ENCODE measurements at places on chromosomes 2 and 18.

GRCh38 chr18:58348517-58348916 lies 280.4 kb downstream of the ALPK2 start:
- DNase-seq: no peak

DNA sequence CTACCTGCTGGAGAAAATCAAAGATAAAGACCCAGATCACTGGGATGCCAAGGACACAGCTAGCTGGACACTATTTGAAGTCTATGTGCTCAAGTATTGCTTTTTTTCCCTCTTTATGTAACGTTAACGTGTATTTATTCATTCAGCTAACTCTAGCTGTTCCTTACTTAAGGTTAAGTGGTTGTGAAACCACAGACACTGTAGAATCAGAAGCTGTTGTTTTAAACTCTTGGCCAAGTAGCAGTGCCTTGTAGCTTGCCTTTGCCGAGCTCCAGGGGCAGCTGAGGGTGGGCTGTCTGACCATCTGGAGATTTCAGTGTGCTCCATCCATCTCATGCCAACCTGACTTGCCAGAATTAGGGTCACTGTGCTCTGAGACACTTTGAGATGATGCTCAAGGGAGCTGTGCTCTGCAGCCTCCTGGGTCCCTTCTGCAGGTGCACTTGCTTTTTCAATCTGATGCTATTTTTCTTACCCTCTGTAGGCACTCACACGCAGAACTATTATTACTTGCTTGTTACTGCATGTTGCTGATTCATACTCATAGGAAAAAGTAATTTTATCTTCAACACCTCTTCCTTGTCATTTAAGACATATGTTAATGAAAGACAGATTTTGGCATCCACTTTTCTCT lies 116.2 kb downstream of the METTL8 start:
- no peak for DNase-seq

GRCh38 chr2:97728091-97728731 lies 14.8 kb downstream of the ZAP70 start:
- DNase-seq: peak; percentile 77

- DNase-seq: no peak
Observed at GRCh38 chr18:5738526-5738925, 156.8 kb downstream of the TMEM200C start.

DNA sequence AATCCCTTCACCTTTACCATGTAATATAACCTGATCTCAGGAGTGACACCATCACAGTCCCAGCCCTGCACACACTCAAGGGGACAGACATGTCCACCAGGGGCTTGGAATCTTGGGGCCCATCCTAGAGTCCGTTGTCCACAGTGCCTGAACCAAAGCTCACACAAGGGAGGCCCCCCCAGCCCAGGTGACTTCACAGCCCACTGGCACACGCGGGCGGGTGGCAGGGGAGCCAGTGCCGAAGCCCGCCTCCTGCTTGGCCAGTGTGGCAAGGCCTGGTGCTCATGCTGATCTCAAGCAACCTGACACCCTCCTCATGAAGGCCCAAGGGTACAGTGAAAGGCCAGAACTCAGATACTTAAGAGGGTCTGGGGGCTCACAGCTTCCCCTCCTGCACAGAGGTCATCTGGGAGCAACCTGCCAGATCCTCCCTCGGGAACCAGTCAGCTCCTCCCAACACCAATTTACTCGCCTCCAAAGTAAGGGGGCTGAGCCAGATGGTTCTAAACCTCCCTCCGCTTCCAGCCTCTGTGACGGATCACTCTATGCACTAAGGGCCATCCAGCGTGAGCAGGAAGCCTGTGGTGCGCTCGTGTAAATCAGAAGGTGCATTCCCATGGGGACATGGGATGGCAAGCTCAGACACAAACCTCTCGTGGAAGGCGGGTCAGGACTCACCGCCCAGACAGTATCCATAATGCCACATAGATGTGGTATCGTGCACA lies 3.2 kb upstream of the RAB17 start:
- DNase-seq: no peak

- no peak for DNase-seq
Observed at GRCh38 chr2:39492095-39492590, 55.1 kb upstream of the MAP4K3 start.

- DNase-seq: no peak
Observed at GRCh38 chr18:58653814-58654509, 17.3 kb upstream of the MALT1 start.

- no peak for DNase-seq
Observed at GRCh38 chr2:176830362-176830761, 382.2 kb upstream of the HNRNPA3 start.

DNA sequence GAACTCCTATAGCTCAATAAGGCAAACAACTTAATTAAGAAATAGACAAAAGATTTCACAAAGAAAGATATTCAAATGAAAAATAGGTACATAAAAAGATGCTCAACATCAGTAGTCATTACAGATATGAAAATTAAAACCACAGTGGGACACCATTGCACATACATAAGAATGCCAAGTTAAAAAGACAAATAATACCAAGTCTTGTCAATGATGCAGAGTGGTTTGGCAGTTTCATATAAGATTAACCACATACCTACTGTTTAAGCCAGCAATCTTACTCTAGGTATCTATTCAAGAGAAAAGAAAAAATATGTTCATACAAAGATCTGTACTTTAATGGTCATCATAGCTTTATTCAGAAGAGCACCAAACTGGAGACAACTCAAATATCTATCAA lies 63.5 kb upstream of the GLS start:
- DNase-seq: no peak

DNA sequence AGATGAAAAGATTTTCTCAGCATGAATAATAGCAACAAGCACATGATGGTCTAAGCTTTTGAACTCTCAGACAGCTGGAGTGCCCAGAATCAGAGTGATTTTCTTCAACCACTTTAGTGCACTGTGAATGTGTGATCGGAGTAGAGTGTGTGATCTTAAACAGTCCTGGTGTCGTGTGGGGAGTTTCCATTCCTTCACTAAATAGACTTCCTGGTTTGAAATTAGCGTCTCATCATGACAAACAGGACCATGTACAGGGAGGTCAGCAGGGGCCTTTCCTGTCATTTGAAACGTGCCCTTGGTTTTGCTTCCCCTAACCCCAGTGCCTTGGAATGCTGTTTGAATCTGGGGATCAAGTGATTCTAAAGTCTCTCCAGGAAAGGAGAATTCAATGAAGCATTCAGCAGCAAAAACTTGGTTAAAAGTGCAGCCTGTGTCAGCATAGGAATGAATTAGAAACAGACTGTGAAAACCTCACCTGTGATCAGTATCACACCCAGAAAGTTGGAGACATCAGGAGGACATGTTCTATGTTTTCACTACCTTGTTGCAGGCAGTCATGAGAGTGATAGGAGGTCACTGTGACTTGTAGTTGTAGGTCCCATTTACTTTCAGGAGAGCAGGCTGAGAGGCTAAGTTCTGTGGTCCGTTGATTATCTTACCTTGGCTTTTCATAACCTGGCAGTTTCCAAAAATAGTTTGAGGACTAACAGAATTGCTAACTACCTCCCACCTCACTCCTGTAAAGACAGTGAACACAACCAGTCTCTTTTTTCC lies 400.3 kb downstream of the MTX2 start:
- DNase-seq: no peak

- DNase-seq: no peak
Observed at GRCh38 chr2:176650104-176650837, 381.0 kb downstream of the MTX2 start.

DNA sequence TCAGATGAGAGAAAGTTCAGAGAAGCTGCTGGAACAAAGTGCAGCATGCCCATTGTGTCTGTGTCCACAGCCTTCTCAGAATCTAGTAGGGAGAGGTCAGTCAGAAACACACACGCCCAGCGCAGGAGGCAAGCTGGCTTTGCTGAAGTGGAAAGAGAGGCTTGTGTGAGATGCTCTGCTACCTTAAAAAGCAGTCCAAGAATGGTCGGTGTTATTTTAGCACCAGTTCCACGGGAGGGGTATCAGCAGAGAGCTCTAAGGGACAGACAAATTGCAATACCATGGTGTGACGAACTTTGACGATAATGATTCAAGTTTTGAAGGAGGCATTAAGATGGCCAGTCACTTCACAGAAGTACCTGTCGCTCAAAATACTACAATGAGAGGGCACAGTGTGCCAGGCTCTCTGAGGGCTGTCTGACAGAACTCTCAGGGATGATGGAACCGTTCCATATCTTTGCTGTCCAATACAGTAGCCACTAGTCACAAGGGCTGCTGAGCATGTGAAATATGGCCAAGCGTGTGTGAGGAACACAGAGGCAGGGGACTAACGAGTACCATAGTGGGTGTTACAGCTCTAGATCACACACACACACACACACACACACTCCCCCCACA lies 237.5 kb upstream of the TMEM200C start:
- no peak for DNase-seq
